SK-MEL-5 (cell line): ENCODE measurements at places on chromosomes 2 and 18. TPM values are rescaled to one million over a fixed set of nuclear protein-coding genes. Genes with fewer than 3 reads are reported as not detected.

GRCh38 chr2:179536185-179536584 lies 271.6 kb upstream of the SESTD1 start:
- no peak for DNase-seq

- DNase-seq, result no peak
Observed at GRCh38 chr2:108923736-108924579, 65.1 kb downstream of the EDAR start.

GRCh38 chr2:118913131-118913802 lies 28.7 kb upstream of the MARCO start:
- no peak for DNase-seq

- DNase-seq, result peak; percentile 79
Observed at GRCh38 chr2:171574149-171574795, 52.0 kb downstream of the CYBRD1 start.

GRCh38 chr2:225064928-225065327 lies 22.7 kb upstream of the DOCK10 start:
- no peak for DNase-seq

ANKRD36 gene
- total RNA-seq, result 6.3 and 7.3 TPM in 2 replicates

RAB27B gene
- 0.03 TPM in 1 of 2 replicates, not detected in the other for total RNA-seq

FAM117B gene
- total RNA-seq, result 2.4 and 3.7 TPM in 2 replicates

LYG1 gene
- 0.29 and 0.50 TPM in 2 replicates for total RNA-seq
